Left lung (tissue), 14 donors: ENCODE measurements at places on chromosomes 5 and 9. TPM values are rescaled to one million over a fixed set of nuclear protein-coding genes. Genes with fewer than 3 reads are reported as not detected.
A peak's percentile ranks its signal among the peaks of the same experiment; 100 is the strongest.

GRCh38 chr5:56986626-56986947 lies 34.7 kb upstream of the MIER3 start:
- no peak for DNase-seq

DNA sequence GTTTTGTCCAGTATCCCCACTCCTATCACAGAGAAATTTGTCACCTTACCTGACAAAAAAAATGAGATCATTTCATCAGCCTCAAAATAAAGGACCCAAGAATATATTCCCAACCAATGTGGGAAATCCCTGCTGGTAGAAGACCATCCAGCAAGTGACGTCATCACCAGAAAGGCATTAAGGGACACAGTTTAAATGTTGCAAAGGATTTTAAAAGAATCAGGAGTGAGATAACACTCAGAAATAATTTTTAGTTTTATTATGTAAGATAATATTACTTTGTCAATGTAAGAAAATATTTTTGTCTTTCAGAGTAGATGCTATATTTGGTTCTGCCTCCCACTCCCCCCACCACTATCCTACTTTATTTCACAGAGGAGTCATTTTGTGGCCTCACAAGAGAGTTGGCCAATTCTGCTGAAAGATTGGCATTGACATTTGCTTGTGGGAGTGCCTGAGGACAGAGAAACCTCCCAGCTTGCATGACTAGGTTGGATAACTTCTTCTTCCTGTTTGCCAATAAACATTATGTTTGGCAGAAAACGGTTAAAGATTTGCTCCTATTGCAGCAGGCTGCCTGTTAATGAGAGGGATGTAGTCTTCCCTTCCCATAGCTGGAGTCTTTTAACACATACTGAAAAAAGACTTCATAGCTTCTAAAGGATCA lies 288.6 kb upstream of the DAB2 start:
- DNase-seq = no peak

DNA sequence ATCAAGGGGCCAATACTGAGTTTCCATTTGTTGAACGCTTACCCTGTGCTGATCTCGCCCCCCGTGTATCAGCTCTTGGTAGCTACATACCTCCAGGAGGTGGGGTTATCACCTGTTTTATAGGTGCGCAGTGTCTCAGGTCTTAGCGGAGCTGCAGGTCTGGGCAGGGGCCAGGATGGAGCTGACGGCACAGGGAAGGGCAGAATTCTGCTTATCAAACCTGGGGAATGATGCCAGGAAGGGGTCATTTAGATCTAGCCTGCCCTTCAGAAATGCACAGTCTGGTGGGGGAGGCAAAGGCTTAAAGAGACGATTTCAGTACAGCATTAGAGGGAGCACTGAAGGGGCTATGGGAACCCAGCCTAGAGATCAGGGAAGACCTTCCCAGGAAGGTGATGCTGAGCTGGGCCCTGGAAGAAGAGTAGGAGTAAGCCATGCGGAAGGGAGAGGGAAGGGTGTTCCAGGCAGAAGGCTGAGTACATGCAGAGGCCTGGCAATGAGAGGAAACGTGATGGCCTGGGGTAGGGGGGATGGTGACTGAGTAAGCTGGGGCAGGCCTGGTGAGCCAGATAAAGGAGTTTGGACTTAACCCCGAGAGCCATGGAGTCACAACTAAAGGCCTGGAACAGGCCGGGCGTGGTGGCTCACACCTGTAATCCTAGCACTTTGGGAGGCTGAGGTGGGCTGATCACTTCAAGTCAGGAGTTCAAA lies 31.5 kb downstream of the OLFML2A start:
- no peak for DNase-seq

DNA sequence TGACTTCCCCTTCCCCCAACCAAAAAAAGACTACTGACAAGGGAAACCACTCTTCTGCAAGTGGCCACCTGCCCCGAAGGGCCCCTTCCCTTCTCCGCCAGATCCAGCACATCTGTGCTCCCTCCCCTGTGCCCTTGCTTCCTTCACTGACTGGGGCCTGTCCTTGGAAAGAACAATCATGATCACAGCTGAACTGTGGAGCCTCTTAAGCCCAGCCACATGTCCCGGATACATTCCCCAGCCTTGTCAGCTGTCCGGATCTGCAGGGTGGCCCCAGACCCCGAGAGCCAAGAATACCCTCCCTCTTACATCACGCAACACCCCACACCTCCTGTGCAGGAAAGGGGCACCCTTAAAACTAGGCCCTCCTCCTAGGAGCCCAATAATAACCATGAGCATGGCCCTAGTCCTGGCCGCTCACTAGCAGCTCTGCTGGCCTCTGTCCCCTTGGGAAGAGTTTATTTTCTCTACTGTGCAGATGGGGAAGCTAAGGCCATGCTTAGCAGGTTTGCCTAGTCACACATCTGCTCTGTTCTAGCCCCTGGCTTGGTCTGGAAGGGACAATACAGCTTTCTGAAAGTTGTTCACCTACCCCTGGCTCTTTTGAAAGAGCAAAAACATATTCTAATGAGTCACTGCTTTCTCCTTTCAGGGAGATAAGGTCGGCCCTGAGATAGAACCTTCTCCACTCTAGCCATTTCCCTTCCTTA lies 3.8 kb downstream of the SPRY4 start:
- no peak for DNase-seq

DNA sequence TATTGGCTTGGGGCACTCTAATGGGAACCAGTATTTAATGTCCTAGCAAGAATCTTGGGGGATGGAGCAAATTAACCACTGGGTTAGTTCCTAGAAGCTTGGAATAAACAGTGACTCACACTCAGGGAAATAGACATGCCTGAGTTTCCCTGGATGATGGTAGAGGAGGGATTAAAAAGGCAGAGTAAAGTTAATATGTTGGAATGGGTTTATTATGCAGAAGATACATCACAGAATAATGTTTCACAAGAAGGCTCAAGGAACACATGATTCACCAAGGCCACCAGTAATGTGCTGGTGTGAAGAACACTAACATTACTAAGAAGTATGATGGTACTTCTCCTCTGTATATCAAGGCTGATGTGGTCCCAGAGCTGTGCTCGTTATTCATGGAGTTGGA lies 752.9 kb upstream of the SEMA6A start:
- no peak for DNase-seq

GRCh38 chr9:134827559-134827958 lies 53.1 kb upstream of the FCN2 start:
- no peak for DNase-seq

DNA sequence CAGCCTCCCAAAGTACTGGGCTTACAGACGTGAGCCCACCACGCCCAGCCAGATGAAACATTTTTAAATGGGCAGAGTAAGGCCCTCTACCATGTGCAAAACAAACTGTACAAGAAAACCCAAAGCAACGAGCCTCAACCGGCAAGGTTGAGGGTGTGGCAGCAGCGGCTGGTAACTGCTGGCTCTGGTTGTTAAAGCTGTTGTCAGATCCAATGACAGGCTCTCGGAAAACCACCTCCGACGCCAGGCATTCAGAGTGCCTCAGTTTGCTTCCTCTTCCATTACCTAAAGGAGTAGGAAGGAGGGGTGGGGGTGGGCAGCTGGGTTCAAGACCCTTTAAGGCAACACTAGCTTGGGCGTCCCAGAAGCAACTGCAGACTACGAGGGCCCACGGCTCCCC lies 2.4 kb upstream of the ASB6 start:
- DNase-seq = no peak

GRCh38 chr9:125822902-125823301 lies 75.7 kb downstream of the PBX3 start:
- no peak for DNase-seq

GRCh38 chr5:147509710-147510651 lies at the start of gene DPYSL3:
TSS of gene DPYSL3 (minus strand) at chr5:147510068. CDS start at chr5:147509858, 210 bp downstream.
- DNase-seq = peak; percentile 80

DNA sequence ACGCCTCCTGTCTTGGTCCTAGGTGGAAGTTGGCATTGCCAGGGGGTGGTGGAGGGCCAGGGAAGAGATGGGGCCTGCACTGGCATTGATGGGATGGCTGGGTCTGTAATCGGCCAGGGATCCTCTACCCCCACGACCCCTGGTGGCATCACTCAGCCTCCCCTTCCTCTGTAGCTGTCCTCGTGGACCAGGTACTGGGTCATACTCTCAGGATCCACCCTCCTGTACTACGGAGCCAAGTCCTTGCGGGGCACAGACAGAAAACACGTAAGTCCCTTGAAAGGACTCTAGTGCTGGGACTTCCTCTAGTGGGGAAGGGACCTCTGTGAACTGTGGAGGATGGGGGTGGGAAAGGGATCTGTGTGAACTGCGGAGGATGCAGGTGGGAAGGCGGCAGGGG lies 52.1 kb upstream of the GARNL3 start:
- no peak for DNase-seq

- DNase-seq = peak; percentile 78
These were observed 5.3 kb upstream of the LCP2 start for GRCh38 chr5:170302653-170303501.

DNA sequence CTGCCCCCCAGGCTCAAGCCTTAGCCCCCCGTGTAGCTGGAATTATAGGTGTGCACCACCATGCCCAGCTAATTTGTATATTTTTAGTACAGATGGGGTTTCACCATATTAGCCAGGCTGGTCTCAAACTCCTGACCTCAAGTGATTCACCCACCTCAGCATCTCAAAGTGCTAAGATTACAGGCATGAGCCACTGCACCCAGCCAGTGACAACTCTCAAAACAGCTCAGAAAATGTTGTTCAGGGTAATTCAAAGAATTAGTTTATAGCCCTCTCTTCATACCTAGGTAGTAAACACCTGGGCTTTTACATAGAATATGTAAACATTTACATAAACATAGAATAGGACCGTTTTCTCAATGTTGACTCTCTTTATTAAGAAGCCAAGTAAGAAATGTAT lies 168.7 kb downstream of the ENC1 start:
- no peak for DNase-seq

DNA sequence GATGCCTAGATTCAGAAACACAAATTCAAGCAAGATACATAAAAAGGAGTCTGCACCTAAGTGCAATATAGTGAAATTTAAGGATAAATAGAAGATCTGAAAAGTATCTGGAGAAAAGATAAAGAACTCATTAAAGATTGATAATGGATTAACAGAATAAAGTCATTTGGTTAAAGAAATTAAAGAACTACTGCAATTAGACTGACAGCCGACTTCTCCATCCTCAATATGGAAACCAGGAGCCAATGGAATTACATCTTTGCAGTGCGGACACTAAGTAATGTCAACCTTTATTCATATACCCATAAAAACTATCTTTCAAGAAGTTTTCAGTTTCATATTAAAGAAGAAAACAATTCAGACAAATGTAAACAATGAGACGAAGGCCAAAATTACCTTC lies 81.0 kb downstream of the MRPL36 start:
- no peak for DNase-seq

- DNase-seq = no peak
These were observed 218.1 kb upstream of the DMRTA1 start for GRCh38 chr9:22228542-22228941.

- no peak for DNase-seq
These were observed 385.6 kb upstream of the ST8SIA4 start for GRCh38 chr5:101288633-101289032.

DNA sequence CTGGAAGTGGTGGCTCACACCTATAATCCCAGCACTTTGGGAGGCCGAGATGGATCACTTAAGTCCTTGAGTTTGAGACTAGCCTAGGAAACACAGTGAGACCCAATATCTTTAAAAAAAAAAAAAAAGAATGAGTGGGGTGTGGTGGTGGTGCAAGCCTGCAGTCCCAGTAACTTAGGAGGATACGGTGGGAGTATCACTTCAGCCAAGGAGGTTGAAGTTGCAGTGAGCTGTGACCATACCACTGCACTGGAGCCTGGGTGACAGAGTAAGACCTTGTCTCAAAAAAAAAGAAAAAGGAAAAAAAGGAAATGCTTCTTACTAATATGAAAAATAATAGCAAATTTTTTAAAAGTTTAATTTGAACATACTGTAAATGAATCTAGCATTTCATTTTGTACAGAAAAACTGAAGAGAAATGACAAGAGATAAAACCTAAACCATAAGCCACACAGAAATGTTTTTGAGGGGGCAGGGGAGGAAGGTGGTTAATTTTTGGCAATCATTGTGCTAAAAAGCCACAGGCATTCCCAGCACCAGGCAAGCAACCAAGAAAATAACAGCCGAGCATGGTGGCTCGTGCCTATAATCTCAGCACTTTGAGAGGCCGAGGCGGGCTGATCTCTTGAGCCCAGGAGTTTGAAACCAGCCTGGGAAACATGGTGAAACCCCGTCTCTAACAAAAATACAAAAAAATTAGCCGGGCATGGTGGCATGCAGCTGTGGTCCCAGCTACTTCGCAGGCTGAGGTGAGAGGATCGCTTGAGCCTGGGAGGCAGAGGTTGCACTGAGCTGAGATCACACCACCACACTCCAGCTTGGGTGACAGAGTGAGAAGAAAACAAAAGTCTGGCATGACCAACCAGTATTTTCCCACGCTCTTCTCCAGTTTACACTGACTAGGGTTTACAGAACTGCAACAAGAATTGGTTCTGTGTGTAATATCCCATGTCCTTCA lies 114.5 kb upstream of the NR5A1 start:
- no peak for DNase-seq

- DNase-seq = no peak
These were observed 11.9 kb downstream of the FAM219A start for GRCh38 chr9:34446468-34446891.

SLC6A19 gene
- polyA plus RNA-seq = 0.28 TPM

UBE2D2 gene
- 147 TPM for polyA plus RNA-seq

PCDHA1 gene
- 0.13 TPM for polyA plus RNA-seq

ADGRD2 gene
- polyA plus RNA-seq = 0.10 TPM

POLK gene
- 32.8 TPM for polyA plus RNA-seq

GFRA3 gene
- 3.5 TPM for polyA plus RNA-seq

GCNT4 gene
- 0.90 TPM for polyA plus RNA-seq

MAMDC2 gene
- polyA plus RNA-seq = 7.9 TPM

ATP6V1G1 gene
- polyA plus RNA-seq = 182 TPM

RPL12 gene
- polyA plus RNA-seq = 2,099 TPM

TTLL11 gene
- polyA plus RNA-seq = 10.3 TPM
